Lower lobe of right lung (tissue), 2 donors: ENCODE measurements at places on chromosomes 6 and 20. TPM values are rescaled to one million over a fixed set of nuclear protein-coding genes. Genes with fewer than 3 reads are reported as not detected.

DAAM2 gene
- total RNA-seq: 29.0 TPM

DNA sequence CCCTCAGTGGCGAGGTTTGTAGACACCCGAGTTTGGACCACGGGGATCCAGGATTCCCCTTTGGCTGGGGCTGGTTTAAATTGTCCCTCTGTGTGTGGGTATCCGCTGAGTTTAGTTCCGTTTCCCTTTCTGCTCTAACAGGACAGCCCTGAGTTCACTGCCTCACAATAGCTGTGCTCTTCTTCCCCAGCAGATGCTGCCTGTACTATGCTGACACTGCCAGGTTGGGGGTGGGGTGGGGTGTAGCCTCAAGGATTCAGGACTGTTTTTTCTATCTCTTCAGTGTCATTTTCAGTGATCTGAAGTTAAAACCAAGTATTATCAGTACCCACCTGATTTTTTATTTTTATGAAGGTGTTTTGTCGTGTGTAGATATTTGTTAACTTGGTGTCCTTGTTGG, 655.0 kb downstream of the COL12A1 start:
- no peak for DNase-seq

- DNase-seq: no peak
Observed at GRCh38 chr6:141265756-141266623, 866.7 kb upstream of the GJE1 start.

GRCh38 chr6:108903796-108904195, 55.6 kb downstream of the ARMC2 start:
- no peak for DNase-seq

DNA sequence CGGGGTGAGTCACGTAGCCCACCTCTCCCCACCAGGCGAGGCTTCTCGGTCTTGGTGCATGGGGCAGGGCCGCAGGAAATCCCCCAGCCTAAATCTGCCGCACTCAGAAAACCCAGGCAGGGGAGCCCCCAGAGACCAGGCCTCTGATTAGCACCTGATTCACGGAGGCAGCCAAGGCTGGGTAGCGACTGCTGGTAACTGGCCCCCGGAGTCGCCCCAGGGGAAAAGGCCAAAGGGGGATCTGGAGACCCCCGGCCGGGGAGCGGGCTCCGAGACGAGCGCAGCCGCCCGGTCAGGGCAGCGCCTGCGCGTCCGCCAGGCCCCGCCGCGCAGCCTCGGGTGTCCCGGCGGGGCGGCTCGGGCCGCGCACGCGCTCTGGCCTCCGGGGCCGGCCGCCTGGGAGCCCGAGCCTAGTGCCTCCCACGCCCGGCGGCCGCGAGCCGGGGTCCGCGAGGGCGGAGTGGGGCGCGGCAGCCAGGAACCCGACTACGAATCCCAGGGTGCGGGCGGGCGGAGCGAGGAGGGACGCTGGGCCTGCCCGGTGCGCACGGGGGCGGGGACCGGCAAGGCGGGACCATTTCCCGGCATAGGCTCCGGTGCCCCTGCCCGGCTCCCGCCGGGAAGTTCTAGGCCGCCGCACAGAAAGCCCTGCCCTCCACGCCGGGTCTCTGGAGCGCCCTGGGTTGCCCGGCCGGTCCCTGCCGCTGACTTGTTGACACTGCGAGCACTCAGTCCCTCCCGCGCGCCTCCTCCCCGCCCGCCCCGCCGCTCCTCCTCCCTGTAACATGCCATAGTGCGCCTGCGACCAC, at the start of gene DUSP22:
TSS of gene DUSP22 (plus strand) at position 791 of the 809 bp plus-strand sequence. CDS start 53 bp downstream, outside the sequence.
- peak; percentile 93 for DNase-seq

RSPO4 gene
- 5.7 TPM for total RNA-seq

GRCh38 chr20:45301824-45302271, 4.8 kb upstream of the RBPJL start:
- no peak for DNase-seq

- DNase-seq: no peak
Observed at GRCh38 chr6:161850562-161850961, 576.7 kb upstream of the AGPAT4 start.

TMEM151B gene
- not detected for total RNA-seq

FAM83C gene
- total RNA-seq: not detected

GRCh38 chr20:5173751-5174150, 46.9 kb downstream of the CDS2 start:
- DNase-seq: no peak

DNA sequence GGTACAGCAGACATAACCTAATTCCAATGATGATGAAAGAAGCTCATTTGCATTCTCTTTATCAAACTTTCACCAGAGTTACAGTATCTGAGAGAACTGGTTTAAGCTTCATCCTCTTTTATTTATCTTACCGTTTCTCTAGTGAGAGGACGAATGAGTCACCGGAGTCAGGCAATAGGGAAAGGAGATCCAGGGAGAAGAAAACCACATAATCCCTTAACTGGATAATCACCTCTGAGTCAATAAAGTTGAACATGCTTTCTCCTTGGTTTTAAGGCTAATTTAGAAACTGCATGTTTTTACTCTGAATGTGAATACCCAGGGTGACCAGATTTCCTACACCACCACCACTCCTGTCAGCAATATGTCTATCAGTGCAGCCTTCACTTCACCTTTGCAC, 313.7 kb upstream of the TBX18 start:
- no peak for DNase-seq

DNA sequence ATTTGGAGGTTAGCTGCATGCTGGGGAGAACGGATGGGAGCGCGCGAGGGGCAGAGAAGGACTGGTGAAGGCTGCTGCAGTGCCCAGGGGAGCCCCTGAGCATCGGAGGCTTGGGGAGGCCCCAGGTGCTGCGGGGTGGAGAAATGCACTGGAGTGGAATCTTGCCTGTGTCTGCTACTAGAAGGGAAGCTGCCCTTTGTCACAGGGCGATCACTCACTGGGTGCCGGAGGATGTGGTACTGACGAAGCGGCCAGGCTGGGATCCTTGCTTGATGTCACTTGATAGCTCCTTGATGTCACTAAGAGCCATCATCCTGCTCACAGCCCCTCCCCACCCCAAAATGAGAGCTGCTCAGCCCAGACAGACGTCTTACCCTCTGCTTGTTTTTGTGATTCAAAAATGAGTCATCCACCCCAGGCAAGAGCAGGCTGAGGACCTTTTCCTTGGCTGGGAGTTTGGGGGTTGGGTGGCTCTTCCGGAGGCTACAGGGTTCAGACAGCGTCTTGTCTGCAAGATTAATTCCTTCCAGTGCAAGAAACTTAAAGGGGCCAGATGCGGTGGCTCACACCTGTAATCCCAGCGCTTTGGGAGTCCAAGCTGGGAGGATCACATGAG, 62.6 kb upstream of the PMEPA1 start:
- no peak for DNase-seq

BANF2 gene
- not detected for total RNA-seq

- DNase-seq: no peak
Observed at GRCh38 chr6:88815491-88815890, 147.9 kb downstream of the RNGTT start.

DNA sequence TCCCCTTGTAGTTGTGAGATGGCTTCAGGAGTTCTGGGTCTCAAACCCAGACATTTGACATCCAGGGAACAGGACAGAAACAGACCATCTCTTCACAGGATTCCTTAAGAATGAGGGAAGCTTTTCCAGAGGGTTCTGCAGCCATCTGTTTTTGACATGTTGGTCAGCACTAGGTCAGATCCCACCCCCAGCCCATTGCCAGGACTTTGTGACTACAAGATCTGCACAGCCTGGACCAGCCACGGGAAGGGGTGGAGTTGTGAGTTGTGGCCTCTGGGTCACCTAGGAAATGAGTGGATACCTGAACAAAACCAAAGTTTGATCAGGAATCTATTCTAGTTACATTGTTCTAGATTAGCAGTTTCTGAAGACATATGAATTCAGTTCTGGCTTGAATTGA, 39.2 kb upstream of the SSTR4 start:
- no peak for DNase-seq

DNA sequence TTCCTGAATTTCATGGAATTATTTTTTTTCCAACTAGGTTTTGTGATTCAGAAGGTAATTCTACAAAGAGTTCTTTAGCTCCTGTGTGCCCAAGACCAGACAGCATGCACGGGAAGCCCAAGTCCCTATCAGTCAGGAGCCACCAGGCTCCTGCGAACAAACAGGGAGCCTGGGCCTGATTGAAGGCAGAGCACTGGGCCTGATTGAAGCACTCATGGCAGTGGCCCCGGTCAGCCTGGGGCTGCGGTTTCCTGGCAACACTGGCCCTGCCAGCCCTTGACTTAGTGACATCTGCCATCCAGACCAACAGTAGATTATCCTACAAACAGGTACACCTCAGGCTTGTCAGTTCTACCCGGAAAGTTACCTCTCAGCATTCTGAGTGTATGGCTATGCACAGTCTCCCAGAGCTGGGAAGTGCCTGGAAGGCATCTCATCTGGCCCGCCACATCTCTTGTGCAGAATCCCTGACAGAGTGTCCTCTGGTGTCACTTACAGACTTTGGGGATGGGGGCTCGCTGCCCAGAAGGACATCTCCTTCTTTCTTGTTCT, 133.8 kb downstream of the VEGFA start:
- no peak for DNase-seq

HELZ2 gene
- total RNA-seq: 59.6 TPM

DNA sequence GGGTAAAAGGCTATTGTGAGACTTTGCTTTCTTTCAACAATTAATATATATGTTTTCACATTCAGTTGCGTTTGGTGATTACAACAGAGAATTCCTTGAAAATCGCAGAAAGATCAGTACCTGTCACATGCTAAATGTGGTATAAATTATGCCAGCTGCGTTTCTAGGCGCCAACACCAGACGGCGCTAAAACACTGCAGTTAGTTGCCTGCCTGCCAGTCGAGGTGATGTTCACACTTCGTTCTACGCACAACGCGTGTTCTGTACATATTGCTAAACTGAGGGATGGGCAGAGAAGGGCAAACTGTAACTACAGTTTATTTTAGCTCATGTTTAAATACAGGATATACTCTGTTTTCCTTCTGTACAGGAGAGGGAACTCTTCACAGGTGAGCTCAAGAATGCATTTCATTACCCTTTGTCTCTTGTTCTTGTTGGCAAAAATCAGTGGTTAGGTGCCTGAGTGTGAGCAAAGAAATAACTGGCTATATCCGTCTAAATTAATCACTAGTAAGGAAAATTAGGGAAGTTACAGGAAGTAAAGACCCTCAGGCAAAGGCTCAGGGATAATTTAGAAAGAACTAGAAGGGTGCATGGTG, 100.1 kb upstream of the RGS17 start:
- DNase-seq: peak; percentile 54
